ENCODE measurements at places on chromosomes 4 and X. TPM values are rescaled to one million over a fixed set of nuclear protein-coding genes. Genes with fewer than 3 reads are reported as not detected.

The ERCC6L gene
- 27.4 TPM for total RNA-seq

GRCh38 chrX:66016905-66017658, 22.8 kb downstream of the VSIG4 start:
- no peak for DNase-seq

DNA sequence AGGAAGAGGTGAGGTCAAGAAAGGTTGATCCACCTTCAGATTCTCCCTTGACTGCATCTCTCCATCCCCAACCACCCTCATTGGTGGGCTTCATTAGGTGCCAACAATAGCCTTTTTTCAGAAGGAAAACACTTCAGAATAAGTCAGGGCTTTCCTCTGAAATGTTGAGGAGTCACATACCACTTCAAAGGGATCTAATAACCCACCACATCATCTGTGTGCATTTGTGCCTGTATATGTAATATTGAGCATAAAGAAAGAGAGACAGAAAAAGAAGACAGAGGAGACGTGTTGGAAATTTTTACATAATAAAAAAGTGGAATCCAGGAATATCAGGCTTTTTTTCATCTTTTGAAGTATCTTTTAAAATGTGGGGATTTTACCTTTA, 209.1 kb upstream of the SLC7A11 start:
- no peak for DNase-seq

DNA sequence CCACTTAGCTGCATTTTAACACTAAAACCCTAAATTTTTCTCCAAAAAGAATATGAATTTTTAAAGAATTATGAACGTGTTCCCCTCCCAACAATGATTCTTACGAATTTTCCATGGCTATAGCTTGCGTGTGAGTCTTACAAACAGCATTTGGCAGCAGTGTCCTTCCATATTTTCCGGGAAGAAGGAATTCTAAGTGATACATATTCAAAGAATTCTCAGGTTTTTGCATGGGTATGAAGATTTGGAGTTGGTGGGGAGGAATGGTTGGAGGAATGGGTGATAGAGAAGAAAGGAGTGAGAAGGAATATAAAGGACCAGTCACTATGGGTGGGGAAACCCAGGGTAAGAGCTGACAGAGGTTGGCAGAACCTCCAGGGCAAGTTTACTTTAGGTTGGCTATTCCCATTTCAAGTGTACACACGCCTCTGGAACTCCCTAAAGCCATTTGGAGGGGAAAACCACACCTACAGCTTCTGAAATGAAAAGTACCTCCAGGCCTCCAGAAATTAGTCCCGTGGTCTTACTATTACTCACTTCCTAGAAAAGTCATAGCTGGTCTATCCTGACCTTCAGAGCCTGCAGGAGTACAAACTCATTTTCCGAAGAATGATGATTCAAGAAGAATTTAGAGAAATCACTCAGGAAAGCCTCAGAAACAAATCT, 420.8 kb upstream of the DIPK2B start:
- peak; percentile 95 for DNase-seq

DNA sequence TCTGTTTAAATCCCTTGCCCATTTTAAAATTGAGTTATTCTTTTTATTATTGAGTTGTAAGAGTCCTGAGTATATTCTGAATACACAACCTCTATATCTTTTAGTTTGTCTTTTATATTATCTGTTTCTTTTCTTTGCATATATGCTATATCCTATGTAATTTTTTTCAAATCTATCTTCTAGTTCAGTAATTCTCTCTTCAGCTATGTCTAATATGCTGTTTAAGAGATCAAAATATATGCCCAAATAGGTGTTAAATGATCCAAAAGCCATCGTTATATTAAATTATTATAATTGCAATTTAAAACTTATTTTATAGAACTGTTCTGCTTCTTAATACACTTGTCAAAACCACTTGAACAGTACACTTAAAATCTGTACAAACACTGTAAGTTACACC, 107.4 kb upstream of the TSPAN5 start:
- no peak for DNase-seq

The FGF13 gene
- 0.10 TPM for total RNA-seq

DNA sequence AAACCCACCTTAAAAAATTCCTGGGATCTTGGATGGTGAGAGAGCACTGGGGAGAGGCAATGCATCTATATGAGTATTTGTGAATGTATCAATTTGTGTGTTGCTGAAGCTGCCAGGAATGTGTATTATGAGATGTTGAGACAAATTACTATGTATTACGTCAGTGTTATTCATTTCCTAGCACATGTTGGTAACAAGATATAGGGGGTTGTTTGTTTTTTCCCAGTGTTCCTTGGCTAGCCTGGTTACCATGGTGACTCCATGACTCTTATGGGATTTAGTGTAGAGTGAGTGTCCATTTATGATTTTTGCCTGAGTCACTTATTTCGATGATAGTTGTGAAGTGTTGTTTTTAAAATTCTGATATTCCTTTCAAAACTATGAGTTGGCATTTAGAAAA, 65.6 kb downstream of the RAB40A start:
- peak; percentile 68 for DNase-seq

The FAM47E gene
- total RNA-seq = 0.20 TPM

DNA sequence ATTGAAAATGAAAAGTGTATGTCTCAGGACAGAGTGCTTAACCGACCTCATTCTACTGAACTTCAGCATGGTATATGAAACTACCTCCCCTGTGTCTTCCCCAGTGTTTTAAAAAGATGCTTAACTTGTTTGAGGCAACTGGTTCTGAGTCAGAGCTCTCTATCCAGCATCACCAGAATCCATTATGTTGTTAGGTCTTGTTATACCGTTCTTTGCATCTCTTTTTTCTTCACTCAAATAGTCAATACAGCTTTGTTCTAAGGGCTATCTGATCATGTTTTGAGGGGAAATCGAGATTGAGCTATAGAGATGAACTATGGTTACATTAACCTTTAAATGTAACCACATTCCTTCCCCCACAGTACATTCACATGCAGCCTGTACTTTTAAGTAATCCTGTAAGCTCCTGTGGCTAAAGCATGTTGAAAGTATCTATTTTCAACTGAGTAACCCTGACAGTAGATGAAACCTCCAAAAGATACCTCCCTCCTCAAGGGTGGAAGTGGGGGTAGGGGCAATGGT, 514.4 kb downstream of the RPA4 start:
- DNase-seq = peak; percentile 1

- DNase-seq = no peak
These were observed 109.3 kb downstream of the ARHGEF9 start for GRCh38 chrX:63675716-63676115.

- no peak for DNase-seq
These were observed 945.0 kb upstream of the INTU start for GRCh38 chr4:126687655-126688358.

The TLR10 gene
- total RNA-seq = not detected

DNA sequence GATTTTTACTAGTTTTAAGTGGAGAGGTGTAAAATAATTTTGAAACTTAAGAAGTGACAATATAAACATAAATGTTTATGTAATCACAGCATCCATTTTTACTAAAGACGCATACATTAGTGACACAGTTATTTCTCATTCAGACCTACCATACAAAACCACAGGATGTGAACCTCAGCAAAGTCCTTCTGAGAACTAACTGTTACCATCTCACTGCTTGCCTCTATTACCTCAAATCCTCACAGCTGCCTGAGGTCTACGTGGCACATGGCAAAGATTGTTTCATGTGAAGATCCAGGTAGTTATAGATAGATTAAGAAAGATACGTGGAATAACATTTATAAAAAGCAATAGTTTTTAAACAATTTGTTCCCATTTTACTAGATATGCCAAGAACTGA, 189.0 kb downstream of the SLITRK2 start:
- no peak for DNase-seq

- DNase-seq = no peak
These were observed 157.1 kb upstream of the DGKK start for GRCh38 chrX:50627696-50628095.

The FREM3 gene
- total RNA-seq = not detected

The PRSS12 gene
- 0.12 TPM for total RNA-seq

- no peak for DNase-seq
These were observed 6.5 kb downstream of the SHOX start for GRCh38 chrX:636981-637659.

DNA sequence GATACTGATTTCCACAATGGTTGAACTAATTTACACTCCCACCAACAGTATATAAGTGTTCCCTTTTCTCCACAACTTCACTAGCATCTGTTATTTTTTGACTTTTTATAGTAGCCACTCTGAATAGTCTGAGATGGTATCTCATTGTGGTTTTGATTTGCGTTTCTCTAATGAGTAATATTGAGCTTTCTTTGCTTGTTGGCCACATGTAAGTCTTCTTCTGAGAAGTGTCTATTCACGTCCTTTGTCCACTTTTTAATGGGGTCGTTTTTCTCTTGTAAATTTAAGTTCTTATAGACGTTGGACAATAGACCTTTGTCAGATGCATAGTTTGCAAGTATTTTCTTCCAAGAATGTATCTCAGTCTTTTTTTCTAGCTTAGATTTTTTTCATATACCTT, 10.0 kb downstream of the FBXW7 start:
- DNase-seq = no peak

DNA sequence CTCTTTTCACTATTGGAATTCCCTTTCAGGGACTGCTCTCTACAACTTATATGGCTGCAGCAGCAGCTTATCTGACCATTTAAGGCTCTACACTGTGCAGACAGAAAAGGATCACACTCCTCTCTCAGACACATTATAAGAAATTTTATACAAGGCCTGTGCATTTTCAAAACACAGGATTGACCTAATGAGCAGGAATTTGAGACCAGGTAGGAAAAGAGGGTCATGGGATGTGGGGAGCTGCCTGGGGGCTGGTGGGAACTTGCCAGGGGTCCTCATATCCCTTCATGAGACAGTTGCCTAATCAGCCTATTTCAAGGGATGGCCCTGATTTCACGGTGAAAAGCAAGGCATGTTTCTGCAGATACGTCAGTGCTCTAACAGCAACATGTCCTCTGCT, 77.1 kb downstream of the SORBS2 start:
- DNase-seq = no peak

DNA sequence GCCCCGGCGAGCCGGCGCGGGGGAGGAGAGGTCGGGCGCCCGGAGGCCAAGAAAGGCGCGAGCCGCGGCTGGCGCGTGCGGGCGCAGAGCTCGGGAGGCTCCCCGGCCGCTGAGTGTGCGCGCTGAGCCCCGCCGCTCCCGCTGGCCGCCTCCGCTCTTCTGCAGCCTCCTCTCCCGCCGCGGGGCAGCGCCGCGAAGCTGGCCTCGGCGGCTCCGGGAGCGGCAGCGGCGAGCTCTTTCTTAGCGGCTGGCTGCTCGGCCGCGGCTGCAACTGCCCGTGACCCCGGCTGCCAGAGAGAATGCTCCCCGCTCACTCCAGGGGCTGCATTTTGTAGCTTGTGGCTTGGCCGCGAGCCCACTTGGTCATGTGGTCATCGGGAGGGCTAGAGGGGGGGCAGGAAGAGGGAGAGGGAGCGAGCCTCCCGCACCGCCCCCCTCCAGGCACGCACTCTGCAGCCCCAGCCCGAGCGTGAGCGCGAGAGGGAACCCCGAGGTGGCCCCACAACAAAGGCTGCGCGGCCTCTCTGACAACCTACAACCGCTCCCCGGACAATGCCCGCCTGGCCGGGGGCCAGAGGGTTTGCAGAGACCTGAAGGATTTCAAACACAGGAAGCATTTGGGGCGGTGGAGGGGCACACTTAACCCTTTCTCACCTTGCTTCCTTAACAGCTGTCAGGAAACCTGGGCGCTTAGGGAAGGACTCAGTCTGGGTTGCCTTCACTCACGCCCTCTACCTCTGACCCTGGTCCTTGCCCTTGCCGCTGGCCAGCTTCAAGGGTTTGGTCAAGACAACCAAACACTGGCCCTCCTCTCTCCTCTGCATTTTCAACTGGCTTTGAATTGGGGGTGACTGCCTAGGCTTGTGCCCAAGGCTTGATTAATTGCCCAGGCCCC, at the start of gene APLN:
Gene APLN (minus strand): TSS at position 305 of the 895 bp plus-strand sequence. CDS start 326 bp downstream, outside the sequence.
- DNase-seq = peak; percentile 58

- no peak for DNase-seq
These were observed 5.1 kb upstream of the FAM184B start for GRCh38 chr4:17786567-17786966.

All from RPMI7951 (cell line).